ENCODE measurements at places on chromosomes 12 and 14.

GRCh38 chr12:81573228-81573627 is 185.9 kb downstream of the PPFIA2 start:
- H3K27ac ChIP-seq: no peak overlapping the region
- no peaks in the 10 kb centered on the region for H3K4me1 ChIP-seq
- H3K4me3 ChIP-seq: no peak overlapping the region
- H3K27me3 ChIP-seq: no peaks in the 10 kb centered on the region

DNA sequence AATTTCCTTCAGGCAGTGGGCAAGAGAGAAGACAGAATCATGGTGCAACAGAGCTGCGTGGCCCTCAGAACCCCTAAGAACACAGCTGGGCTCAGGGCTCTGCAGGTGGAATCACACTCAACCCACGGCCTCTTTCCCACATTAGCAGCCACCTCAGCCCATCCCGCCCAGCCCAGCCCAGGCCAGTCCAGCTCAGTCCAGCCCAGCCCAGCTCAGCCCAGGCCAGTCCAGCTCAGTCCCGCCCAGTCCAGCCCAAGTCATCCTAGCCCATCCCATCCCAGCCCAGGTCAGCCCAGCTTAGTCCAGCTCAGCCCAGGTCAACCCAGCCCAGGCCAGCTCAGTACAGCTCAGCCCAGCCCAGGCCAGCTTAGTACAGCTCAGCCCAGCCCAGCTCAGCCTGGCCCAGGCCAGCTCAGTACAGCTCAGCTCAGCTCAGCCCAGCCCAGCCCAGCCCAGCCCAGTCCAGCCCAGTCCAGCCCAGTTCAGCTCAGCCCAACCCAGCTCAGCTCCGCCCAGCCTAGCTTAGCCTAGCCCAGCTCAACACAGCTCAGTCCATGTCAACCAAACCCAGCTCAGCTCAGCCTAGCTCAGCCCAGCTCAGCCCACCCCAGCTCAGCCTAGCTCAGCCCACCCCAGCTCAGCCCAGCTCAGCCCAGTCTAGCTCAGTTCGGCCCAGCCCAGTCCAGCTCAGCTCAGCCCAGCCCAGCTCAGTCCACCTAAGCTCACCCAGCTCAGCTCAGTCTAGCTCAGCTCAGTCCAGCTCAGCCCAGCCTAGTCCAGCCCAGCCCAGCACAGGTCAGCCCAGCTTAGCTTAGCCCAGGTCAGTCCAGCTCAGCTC is 183.1 kb downstream of the TMEM121 start:
- no peak overlapping the region for H3K27ac ChIP-seq
- peaks cover 5% of the 10 kb centered on the region for H3K36me3 ChIP-seq
- no peak for DNase-seq
- no peaks in the 10 kb centered on the region for H3K4me1 ChIP-seq

DNA sequence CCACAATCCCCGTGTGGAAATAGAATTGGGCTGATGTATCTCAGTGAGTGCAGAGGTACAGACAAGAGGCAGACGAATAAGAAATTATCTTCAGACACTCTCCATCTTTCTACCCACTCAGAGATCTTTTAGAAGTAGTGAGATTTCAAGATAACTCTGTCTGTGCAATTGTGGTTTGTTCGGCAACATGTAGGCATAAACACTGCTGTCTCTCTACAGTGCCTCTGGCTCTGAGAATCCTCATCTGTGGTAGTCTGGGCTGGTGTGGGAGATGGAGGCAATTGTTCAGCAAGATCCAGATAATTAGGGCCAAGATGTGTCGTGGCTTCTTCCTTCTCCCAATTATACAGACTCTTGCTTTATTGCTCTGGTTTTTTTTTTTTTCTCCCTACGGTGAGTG is 3.1 kb downstream of the HOXC13 start:
- H3K27me3 ChIP-seq: peaks cover 100% of the 10 kb centered on the region
- H3K36me3 ChIP-seq: no peaks in the 10 kb centered on the region
- no peaks in the 10 kb centered on the region for H3K4me1 ChIP-seq
- DNase-seq: no peak

DNA sequence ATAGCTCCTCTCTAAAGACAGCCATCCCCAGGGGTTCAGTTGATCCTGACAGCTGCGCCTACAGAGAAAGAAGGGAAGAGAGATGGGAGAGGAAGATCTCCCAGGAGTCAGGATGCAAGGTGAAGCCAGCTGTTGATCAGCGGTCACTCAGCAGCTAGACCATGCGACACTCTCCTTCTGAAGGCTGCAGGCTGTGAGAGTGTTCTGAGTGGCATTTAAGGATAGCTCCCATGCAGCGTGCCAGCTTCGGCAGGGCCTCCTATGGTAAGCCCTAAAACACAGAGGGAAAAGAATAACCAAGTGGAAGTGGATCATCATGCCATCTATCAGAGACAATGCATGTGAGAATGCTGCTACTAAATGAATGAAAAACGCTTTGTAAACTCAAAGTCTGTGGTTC is 197.9 kb upstream of the NUDT4 start:
- peaks cover 33% of the 10 kb centered on the region for H3K4me1 ChIP-seq
- H3K27ac ChIP-seq: no peak overlapping the region

- H3K27me3 ChIP-seq: peaks cover 3% of the 10 kb centered on the region
- peaks cover 19% of the 10 kb centered on the region for H3K4me1 ChIP-seq
- H3K36me3 ChIP-seq: peaks cover 11% of the 10 kb centered on the region
- peak overlapping the region; percentile 68 for H3K27ac ChIP-seq
- no peak overlapping the region for H3K4me3 ChIP-seq
Measured at GRCh38 chr12:46154221-46154985, 114.4 kb downstream of the SLC38A1 start.

DNA sequence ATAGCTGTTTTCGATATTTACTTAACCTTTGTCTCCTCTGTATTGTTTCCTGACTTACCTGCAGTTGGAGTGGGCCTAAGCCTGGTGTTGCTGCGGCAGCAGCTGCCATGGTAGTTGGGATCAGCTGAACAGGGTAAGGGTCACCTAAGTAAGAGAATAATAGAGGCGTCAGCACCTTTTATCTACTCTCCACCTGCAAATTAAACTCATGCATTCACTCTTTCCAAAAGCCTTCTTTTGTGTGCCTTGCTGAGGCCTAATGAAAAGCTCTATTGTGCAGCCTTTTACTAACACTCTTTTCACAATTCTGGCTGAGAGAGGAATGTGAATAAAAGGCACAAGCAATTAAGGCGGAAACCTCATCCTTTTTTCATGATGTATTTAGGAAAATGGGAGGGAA is 308.7 kb downstream of the SOX5 start:
- DNase-seq: no peak
- H3K36me3 ChIP-seq: peaks cover 24% of the 10 kb centered on the region
- no peaks in the 10 kb centered on the region for H3K27me3 ChIP-seq
- peaks cover 20% of the 10 kb centered on the region for H3K4me1 ChIP-seq
- H3K4me3 ChIP-seq: no peak overlapping the region

DNA sequence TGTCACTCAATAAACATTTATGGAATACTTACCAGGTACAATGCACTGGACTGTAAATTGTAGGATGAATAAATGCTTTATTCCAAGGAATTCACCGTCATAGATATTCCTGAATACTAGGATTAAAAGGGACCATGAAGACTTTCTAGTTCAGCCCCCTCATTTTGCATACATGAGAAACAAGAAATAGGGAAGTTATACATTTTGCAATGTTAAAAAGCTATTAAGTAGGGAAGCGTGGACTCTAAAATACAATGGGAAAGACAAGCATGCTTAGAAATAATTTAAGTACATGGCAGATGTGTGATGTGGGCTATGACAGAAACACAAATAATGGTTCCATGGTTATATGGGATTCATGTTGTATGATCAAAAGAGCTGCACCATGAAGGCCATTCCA is 89.4 kb upstream of the SYT10 start:
- H3K36me3 ChIP-seq: no peaks in the 10 kb centered on the region
- no peak for DNase-seq
- H3K4me3 ChIP-seq: no peak overlapping the region
- H3K4me1 ChIP-seq: no peaks in the 10 kb centered on the region

- peaks cover 2% of the 10 kb centered on the region for H3K27me3 ChIP-seq
- H3K36me3 ChIP-seq: no peaks in the 10 kb centered on the region
- H3K4me3 ChIP-seq: no peak overlapping the region
- H3K27ac ChIP-seq: no peak overlapping the region
- no peaks in the 10 kb centered on the region for H3K4me1 ChIP-seq
Measured at GRCh38 chr14:51821822-51822221, 38.6 kb upstream of the GNG2 start.

- no peak overlapping the region for H3K4me3 ChIP-seq
- no peaks in the 10 kb centered on the region for H3K4me1 ChIP-seq
- H3K27ac ChIP-seq: no peak overlapping the region
- no peak for DNase-seq
Measured at GRCh38 chr12:86600664-86601231, 344.6 kb upstream of the MGAT4C start.

Data from nephron progenitor cell (in vitro differentiated cells).